Esophagus squamous epithelium (tissue), 5 donors: ENCODE measurements at places on chromosomes 4 and X.

GRCh38 chrX:17737710-17737985 lies 355 bp downstream of the SCML1 start:
- DNase-seq, result no peak

- DNase-seq, result no peak
Observed at GRCh38 chr4:478373-478772, 20.6 kb downstream of the ZNF721 start.

DNA sequence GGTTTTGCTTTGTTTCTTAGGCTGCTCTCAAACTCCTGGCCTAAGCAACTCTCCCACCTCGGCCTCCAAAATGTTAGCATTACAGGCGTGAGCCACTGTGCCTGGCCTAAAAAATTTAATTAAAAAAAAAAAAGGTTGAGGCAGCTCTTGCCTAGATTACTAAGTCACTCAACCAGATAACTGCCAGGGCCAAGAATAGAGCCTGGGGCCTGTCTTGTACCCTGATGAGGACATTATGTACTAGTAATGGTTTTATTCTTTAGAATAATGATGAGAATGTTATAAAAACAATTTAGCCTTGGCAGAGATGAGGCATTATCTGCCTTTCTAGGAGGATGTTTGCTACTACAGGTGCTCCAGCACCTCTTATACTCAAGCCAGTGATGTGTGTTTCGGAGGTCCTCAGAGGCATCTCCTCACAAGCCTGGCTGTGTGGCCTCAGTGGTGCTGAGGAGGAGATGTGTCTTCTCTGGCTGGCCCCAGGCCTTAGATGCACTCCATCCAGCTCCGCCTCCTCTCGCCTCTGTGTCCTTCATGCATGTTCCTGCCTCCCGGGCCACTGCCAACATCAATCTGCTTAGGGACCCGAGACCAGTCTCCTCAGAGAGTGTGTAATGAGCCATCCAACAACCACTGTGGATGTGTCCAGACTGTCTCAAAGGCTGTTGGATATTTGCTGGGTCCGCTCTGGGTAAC lies 337.7 kb upstream of the GATB start:
- DNase-seq, result no peak

DNA sequence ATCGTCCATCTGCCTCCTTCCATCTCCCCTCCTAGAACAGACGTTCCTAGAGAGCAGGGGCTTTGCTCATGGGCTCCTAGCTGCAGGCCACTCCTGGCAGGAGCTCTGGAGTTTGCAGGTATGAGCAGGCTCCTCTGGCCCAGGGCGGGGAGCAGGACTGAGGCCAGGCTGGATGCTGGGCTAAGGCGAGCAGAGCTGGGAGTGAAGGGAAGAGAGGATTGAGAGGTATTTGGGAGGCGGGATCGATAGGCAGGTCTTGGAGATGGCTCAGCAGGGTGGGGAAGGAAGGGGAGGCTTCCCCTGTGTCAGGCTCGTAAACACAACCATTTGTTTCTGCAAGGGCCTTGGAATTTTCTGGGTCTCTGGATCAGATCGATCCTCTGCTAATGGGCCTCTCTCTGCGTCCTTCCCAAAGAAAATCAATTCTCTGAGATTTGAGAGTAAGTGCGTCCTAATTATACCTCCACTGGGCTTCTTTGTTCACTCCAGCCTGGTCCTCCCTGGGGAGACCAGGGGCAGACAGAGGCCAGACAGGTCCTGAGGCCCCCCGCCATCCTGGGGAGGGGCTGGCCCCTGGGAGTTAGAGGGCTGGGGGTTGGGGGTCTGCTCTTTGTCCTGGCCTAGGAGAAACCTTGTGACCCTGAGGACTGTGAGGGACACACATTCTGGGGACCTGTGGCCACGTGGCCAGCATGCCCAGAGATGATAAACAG lies 94.8 kb upstream of the PSAPL1 start:
- no peak for DNase-seq

DNA sequence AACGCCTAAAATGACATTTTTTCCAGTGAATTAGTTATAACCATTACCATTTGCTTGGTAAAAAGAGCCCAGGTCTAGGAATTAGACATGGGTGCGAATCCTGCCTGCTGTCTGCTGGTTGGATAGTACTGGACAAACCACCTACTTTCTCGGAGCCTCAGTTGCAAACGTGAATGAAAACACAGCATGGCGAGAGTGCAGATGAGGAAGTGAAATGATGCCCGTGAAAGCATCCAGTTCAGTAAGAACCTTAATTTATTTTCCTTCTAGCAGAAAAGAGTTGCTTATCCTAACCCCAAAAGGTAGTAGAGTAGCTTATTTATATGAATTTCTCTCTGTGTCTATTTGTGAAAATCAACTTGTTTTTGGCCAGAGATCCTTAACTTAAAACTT lies 171.4 kb upstream of the GALNT7 start:
- DNase-seq, result no peak

DNA sequence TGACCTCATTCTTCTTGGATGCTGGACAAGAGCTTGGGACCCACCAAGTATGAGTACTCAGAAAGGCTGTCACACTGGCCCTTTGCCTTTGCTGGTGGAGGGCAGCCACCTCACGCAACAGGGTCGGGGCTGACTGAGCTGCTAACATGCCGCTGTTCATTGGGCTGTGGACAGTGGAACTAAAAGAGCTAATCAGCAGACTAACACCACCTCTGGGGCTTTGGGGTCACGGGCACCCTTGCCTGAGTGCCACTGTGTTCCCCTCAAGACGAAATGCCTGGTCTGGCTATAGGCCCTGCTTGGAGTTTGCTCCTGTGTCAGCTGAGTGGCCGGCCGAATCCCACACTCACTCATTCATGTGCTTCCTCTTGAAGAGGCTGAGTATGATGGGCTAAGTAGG lies 559.6 kb downstream of the SPRY1 start:
- DNase-seq, result no peak

DNA sequence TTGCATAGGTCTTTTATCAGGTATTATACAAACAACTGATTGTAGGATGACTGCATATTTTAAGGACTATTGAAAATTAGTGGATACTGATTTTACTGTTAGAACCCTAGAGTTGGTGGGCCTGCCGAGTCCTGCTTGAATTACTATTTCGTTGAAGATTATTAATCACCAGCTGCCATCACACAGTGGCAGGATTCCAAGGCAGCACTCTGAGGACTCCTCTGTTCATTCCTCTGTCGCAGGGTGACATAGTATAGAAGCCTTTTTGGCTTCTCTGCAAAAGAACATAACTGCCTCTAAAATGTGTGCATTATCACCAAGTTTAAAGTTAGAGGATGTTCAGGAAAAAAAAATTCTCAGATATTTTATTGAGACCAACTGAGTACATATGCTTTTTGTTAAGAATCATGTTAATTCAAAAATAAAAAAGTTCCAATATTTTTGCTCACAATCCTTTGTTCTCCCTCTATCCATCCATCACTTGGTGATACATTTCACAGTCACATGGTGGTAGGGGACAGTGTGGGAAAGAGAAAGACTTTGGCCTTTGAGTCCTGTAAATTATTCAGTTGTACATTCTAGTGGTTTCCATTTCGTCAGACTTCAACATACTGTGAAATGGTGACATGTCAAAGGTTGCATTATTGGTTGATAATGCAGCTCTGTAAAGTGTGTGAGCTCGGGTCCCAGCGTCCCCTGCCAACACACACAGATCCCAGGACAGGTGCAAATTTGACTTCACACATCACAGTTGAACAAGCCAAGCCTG lies 332.5 kb downstream of the GRID2 start:
- no peak for DNase-seq

GRCh38 chr4:152369902-152370295 lies 166.0 kb downstream of the FBXW7 start:
- DNase-seq, result no peak
